Hypothalamus (tissue), 51 donors: ENCODE measurements at places on chromosomes 16 and 17.

- no peak for DNase-seq
Measured at GRCh38 chr17:50917418-50917743, 51.2 kb upstream of the TOB1 start.

DNA sequence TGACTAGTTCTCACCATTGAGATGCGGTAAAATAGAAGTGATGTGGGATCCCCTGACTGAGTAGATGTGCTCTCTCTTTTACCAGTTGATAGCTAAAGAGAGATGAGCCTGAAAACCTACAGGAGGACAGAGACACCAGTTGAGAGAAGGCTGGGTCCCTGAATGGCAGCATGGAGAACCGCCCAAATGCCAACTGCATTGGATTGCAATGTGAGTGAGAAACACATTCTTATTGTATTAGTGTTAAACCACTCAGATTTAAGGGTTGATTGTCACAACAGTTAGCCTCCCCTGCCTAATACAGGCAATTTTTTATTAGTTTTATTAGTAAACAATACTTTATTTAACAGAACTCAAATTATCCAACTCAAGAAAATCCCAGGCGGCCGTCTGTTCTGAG lies 61.2 kb downstream of the SPACA3 start:
- no peak for DNase-seq

DNA sequence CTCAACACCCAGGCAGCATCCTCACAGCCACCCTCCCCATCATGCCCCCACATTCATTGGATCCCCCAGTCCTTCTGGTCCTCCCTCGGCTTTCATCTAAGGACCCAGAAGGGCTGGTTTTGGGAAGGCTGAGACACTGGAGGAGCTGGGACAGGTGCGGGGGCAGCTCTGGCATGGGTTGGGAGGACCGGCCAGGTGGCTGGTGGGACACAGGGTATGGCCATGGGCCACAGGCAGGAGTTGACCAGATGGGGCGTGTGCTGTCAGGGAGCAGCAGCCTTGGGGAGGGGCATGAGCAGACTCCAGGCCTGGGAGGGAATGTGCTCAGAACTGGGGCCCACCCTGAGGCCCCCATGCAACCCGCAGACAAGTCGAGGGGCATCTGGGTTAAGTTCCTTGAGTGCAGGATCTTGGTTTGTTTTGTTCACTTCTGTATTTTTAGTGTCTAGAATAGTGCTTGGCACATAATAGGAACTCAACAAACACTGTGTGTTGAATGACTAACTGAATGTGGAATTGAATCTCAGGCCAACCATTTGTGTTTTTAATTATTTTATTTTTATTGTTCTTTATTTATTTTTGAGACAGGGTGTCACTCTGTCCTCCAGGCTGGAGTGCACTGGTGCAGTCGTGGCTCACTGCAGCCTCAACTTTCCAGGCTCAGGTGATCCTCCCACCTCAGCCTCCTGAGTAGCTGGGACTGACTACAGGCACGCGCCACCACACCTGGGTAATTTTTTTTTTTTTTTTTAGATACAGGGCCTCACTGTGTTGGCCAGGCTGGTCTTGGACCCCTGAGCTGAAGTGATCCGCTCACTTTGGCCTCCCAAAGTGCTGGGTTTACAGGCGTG lies 5.6 kb downstream of the P2RX1 start:
- no peak for DNase-seq

GRCh38 chr17:73278049-73278464 lies 16.4 kb upstream of the CPSF4L start:
- DNase-seq = no peak

DNA sequence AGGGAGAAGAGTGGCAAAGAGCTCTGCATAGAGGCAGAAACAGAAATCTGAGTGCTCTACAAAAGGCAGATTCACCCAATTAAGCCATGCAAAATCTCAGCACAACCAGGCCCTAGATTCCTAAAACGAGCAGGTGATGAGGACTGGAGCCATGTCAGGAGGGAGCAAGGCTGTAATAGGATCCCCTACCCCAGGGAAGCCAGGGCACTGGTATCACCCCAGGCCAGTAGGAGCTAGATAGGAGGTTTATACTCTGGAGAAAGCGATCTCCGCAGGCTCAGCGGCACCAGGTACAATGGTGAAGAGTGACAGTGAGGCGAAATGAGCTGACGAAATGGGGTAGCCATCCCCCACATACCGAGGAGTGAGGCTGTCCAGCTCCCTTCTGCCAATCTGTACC lies 171.5 kb downstream of the PARN start:
- DNase-seq = no peak
